ENCODE measurements at places on chromosomes 5 and 9.

GRCh38 chr9:118651511-118651910 is 717.7 kb downstream of the BRINP1 start:
- DNase-seq, result no peak

GRCh38 chr9:22056402-22056801 is 47.3 kb upstream of the CDKN2B start:
- DNase-seq, result no peak

GRCh38 chr9:125293134-125293533 is 31.5 kb downstream of the GAPVD1 start:
- DNase-seq, result no peak

GRCh38 chr9:36746415-36746814 is 173.7 kb downstream of the MELK start:
- no peak for DNase-seq

DNA sequence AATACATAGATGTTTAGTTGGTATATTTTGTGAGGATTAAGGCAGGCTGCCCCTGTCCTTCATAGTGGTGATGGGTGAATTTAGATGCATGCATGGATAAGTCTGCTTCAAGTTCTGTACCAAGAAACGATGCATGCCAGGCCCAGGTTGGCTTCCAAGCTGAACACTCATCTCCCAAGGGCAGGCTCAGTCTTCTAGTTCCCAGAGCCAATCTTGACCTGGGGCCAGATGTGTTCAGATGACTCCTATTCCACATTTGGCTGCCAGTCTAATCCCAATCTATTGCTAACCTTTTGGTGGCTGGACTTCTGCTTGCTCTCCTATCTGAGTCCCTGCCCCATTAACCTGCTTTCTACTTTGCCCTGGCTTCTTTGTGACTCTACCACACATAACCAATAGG is 18.5 kb upstream of the SNAPC3 start:
- DNase-seq, result no peak

GRCh38 chr5:132220491-132220890 is 7.2 kb downstream of the P4HA2 start:
- DNase-seq, result no peak

GRCh38 chr9:83937861-83938455 is 16.7 kb upstream of the KIF27 start:
- DNase-seq, result no peak

DNA sequence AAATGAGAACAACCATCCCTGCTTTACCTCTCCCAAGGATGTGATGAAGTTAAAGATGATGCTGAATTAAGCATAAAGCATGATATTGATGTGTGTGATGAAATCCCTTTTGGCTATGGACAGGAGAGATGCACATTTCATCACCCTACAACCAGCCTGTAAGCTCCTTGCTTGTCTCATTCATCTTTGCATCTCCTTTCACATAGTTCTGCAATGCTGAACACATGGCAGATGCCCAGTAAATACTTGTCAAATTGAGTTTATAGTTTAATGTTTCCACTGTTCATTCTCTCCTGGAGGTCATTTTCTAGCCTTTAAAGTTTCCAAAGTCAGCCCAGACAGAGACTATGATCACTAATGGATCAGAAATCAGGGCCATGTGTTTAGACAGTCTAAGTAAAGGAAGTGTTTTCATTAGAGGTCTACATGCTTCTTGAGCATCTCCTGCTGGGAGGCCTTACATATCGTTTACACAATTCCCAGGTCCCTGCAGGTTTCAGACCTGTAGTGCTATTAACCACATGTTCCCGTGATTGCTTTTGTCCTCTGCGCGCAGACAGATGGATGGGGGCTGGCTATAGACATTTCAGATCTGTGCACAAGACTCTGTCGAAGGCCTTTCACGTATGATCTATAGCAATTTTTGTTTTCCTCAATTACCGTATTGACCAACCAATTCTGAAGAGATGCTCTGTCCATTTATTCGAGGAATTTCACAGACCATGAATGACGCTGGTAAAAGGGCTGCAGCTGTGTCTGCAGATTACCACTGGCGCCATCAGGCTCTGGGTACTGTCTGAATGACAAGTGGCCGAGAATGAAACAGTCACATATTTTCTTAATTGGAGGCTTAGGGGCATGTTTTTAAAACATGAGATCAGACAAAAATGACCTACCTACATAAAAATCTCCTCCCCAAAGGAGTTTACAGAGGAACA is 49.0 kb upstream of the CKMT2 start:
- DNase-seq, result no peak

GRCh38 chr9:33375841-33376321 is 26.5 kb downstream of the AQP7 start:
- no peak for DNase-seq
